ENCODE measurements at places on chromosomes 12 and 14.

GRCh38 chr12:563787-564298 lies 99.4 kb downstream of the NINJ2 start:
- DNase-seq = no peak

DNA sequence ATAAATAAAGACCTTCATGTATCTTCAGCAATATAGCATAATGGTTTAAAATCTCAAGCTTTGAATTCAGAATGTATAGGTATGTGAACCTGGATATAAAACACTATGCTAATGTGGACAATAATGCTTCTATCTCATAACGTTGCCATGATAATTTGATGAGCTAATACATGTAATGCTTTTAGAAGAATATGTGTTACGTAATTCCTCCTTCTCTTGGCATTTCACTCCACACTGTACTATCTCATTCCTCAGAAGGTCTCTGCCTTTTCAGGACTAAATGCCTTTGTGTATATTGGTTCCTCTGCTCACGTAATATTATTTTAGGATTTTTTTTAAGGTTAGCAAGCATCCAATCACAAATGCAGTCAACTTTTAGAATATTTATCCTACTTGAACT lies 86.5 kb downstream of the FOXA1 start:
- DNase-seq = no peak

GRCh38 chr12:46487567-46488131 lies 115.1 kb upstream of the SLC38A2 start:
- no peak for DNase-seq

GRCh38 chr12:2960390-2960956 lies 1.3 kb downstream of the TEAD4 start:
- no peak for DNase-seq

- DNase-seq = no peak
These were observed 237.6 kb downstream of the ATXN7L3B start for GRCh38 chr12:74775276-74775675.

DNA sequence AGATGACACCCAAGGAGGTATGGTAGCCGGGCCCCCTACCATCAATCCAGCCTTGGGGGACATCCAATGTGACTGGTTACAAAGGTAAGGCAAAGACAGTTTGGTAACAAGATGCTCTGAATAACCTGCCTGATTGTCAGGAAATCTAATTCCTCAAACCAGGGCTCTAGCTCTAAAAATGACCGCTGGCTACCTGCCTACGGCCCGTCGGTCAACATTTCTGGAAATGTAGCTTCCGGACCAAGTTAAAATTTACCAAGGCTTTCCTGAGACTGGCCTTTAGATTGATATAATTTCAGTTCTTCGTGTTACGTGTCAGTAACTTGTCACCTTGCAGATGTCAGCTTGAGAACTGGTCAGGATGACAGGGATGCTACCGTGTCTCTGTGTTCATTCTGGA lies 34.2 kb upstream of the FOXN3 start:
- no peak for DNase-seq

DNA sequence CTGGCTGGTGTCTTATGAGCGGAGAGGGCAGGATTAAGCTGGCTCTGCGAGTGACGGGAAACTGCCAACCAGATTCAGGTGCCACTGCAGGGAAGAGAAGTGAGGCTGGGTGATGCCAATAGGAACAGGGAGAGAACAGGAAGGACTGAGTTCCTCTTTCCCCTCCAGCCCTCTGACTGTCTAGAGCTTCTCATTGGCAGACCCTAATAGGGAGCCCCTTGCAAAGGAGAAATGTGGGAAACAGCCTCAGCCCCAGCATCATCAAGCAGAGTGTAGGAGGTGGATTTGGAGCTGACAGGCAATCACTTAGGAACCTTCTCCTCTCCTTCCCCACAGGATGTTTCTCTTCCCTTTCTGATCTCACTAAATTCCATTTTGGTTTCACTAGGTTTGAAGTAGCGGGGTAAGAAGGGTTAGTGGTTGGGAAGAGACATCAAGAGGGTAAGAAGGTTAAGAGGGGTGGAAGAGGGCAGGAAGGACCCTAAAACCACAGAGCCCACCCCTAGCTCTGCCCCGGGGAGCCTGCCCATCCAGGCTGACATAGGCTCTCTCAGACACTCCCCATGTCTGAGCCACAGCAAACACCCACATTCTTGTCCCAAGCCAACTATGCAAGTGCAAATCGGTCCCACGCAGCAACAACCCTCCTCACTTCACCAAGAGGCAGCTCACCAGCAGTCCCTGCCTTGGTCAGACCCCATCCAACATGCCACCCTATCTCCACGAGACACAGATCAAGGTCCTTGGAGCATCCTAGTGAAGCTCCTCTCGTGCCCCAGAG lies 111.1 kb downstream of the STAB2 start:
- DNase-seq = no peak

DNA sequence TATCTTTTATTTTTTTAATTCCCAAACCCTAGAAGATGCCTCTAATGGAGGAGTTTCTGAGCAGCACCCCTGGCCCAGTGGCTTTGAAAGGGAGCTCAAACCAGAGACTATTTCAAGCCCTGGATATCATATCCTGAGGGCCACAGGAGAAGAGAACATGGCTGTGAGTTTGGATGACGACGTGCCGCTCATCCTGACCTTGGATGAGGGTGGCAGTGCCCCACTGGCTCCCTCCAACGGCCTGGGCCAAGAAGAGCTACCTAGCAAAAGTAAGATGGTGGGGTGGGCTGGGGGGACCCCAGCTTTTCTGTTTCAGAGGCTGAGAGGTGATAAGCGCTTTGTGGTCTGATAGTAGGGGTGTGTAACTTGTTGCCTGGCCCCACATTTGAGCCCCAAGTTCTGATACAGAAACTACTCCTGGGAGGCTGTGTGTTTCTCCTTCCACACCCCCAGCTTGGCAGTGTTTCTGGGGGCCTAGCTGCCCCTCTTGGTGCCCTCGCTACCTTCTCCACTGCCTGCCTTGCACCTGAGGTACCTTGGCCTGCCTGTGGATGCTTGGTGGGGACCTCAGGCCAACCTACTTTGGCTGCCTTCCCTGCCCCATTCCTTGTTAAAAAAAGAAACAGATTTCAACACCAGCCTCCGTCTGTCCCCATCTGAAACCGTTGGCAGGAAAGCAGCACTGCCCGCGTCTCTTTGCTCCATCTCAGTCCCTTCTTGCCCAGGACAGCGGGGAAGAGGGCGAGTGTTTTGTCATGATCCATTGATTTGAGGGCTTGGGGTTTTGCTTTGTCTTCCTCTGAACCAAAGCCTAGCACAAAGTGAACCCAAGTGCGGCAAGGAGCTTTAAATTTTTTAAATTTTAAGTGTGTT lies 5.7 kb downstream of the TPCN1 start:
- DNase-seq = no peak

DNA sequence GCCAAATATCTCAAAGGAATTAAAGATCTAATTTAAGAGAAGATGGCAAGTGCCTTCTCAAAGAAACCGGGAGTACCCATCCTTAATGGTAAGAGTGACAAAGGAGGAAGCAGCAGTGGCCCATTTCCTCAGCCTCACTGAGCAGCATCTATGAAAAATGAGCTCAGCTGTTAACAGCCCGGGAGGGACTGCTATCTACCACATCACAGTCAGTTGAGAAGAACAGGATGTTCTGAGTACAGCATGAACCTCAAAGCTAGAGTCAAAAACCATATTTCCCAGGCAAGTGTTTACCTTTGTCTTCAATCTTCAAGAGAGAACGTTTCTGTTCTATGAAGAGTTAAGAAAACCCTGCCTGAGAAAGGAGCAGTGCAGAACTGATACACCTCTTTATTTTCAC lies 115.0 kb downstream of the BTG1 start:
- peak; percentile 84 for DNase-seq

- no peak for DNase-seq
These were observed 16.8 kb upstream of the SDR39U1 start for GRCh38 chr14:24459331-24459730.

DNA sequence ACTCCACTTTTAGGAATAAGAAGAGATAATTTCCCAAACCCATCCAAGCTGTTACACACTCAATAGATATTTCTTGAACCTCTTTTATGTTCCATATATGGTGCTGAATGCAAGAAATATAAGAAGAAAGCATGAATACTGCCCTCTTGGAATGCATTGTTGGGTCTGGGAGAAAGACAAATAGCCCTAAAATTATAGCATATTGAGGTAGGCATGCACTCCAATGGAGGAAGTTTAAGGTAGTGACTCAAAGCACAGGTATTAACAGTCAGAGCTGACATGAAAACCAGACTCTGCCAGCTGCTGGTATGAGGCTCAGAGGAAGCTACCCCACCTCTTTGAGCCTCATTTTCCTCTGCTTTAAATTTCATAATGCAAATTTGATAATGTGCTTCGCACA lies 261.3 kb upstream of the NOS1 start:
- no peak for DNase-seq

DNA sequence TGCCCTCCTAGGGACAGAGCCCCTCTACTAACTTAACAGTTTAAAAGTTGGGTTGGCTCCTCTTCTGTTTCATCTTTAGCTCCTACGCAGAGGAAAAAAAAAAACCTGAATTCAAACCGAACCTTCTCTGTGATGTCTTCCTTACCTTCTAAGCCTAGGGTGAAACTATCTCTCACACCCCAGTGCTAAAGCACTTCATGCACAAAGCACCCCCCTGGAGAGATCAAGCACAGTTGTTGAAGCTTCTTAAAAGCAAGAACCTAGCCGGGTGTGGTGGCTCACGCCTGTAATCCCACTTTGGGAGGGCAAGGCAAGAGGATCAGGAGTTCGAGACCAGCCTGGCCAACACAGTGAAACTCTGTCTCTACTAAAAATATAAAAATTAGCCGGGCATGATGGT lies 37.6 kb downstream of the CORO1C start:
- no peak for DNase-seq

GRCh38 chr12:100927826-100928225 lies 133.2 kb downstream of the ANO4 start:
- no peak for DNase-seq

DNA sequence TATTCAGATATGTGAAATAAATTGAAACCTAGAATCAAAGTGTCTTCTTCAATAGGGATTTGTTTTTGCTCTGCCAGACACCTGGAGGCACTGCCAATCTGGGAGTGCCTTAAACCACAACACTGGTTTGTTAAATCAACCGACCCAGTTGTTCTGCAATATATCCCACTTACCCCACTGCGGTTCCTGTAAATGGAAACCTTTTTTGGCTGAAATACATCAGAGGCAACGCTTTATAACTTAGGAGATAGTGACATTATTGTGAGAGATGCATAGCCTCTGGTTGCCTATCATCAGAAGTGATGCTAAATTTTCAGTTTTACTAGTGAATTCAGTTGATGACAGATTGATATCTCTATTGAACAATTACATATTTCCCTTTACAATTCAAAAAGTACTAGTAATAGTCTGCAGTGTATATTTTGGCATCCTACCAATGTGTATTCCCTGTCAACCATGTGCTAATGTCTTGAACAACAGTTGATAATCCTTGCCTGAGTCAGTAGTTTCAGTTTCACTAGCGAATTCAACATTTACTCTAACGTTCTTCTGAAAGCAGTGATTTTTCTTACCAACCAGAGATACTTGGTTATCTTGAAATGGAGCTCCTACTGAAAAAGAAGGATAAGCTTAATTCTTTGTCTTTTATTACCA lies 30.5 kb downstream of the PPP2R5C start:
- DNase-seq = no peak

DNA sequence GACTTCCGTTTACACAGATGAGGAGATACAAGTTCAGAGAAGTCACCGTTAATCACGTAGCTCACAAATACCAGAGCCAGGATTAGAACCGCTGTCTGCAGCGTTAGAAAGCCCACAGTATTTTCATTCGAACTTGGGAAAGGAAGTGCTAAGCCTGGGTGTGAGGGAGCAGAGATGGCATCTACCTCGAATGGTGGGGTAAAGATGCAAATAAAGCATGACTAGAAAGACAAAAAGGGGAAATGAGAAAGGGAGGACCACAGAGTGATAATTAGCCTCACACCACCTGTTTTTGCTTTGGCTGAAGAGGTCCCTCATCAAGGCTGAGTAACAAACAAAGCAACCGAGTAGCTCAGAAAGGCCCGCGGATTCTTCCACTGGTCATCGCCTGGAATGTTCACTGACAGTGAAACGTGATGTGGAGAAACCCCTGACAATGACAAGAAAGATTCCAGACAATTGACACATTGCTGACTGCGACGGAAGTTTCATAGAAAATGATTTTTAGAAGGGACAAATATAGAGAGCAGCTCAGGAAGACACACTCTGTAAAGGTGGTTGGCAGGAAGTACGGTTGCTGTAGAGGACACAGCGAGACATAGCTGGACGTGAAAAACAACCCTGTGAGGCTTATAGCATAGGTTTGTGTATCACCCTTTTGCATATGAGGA lies 31.5 kb upstream of the BHLHE41 start:
- DNase-seq = no peak

DNA sequence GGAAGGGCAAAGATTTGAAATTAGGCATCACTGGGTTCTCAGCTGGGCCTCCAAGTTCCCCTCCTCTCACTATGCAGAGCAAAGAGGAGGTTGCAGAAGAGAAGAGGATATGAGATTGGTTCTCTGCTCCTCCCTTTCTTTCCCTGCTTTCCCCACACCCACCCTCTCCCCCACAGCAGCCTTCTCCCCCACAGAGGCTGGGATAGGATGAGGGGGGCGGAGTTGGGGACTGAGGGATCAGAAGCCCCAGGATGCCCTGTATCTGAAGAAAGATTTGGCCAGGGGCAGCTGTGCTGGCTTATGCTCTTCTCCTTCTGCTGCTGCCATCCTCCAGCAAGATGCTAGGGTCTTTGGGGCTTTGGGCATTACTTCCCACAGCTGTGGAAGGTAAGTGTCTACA lies at the start of gene AMHR2:
Gene AMHR2 (plus strand): TSS at position 259 of the 400 bp plus-strand sequence. CDS start 80 bp downstream, at position 339.
- DNase-seq = no peak

GRCh38 chr12:57821474-57822214 lies 3.1 kb upstream of the AVIL start:
- DNase-seq = no peak

- DNase-seq = no peak
These were observed 201.3 kb upstream of the PRMT8 start for GRCh38 chr12:3289702-3290101.

- no peak for DNase-seq
These were observed 261.1 kb downstream of the AKAP6 start for GRCh38 chr14:32590157-32590556.

- no peak for DNase-seq
These were observed 125.0 kb downstream of the AKAP6 start for GRCh38 chr14:32453857-32454810.

- DNase-seq = no peak
These were observed 35.4 kb upstream of the DIO3 start for GRCh38 chr14:101525640-101526527.

GRCh38 chr12:79926951-79927350 lies 7.9 kb downstream of the PPP1R12A start:
- no peak for DNase-seq

- no peak for DNase-seq
These were observed 319.1 kb upstream of the RGS6 start for GRCh38 chr14:71613168-71613567.

- DNase-seq = no peak
These were observed 200.5 kb downstream of the NTF3 start for GRCh38 chr12:5632453-5632852.

- DNase-seq = no peak
These were observed 115.6 kb downstream of the CALM1 start for GRCh38 chr14:90512329-90512991.

- no peak for DNase-seq
These were observed 14.0 kb upstream of the TBPL2 start for GRCh38 chr14:55454264-55455002.

Measured in prostate gland (tissue), 2 donors.